ENCODE measurements at places on chromosomes 3 and 15. TPM values are rescaled to one million over a fixed set of nuclear protein-coding genes. Genes with fewer than 3 reads are reported as not detected.

ARL6 gene
- 6.3 TPM for total RNA-seq

EOMES gene
- 1.4 TPM for total RNA-seq

FEZF2 gene
- total RNA-seq = not detected

TNIK gene
- total RNA-seq = 2.1 TPM

SH2D7 gene
- total RNA-seq = not detected

Measured in A549 treated with RU486 at 1 μM for 4 hours (cell line).